ENCODE measurements at places on chromosomes 7 and 10. TPM values are rescaled to one million over a fixed set of nuclear protein-coding genes. Genes with fewer than 3 reads are reported as not detected.

Gene RRP12
- 25.1 TPM for total RNA-seq

Gene RBP4
- total RNA-seq = 19.3 TPM

Gene CCDC146
- not detected for total RNA-seq

Gene TECPR1
- 22.1 TPM for total RNA-seq

Gene SUFU
- total RNA-seq = 3.7 TPM

Gene BAMBI
- 76.9 TPM for total RNA-seq

All from SJSA1 (cell line).